ENCODE measurements at places on chromosomes 4 and X.

GRCh38 chr4:57051095-57051494, 59.1 kb downstream of the IGFBP7 start:
- no peak for DNase-seq

GRCh38 chrX:49202022-49202421, 2.0 kb upstream of the SYP start:
- DNase-seq = no peak

GRCh38 chr4:156939801-156940200, 31.8 kb downstream of the PDGFC start:
- no peak for DNase-seq

DNA sequence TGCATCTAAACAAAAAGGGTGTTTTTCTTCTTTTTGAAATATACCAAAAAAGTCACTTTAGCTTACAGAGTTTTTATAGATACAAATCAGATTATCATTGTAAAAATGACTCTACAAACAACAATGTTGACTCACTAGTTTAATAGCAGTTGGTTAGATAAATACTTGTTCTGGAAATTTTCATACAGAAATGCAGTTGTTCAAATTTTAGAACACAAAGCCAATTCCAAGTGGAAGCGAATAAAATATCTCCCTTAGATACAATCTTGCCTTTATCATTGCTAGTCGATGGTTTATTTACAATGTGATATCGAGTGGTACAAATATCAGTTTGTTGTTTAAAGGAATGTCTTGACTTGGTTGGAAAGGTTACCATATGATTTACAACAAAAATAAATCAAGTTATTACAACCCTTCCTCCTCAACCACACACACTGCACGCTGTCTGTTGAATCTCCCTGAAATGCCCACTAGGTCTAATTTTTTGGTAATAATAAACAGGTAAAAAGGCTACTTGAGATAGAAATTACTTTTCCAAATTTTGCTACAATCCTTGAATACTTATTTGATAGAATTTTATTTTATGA, 114.8 kb downstream of the CDS1 start:
- no peak for DNase-seq

- no peak for DNase-seq
Observed at GRCh38 chr4:138675685-138676084, 339.9 kb upstream of the NOCT start.

GRCh38 chr4:18621186-18621585, 599.6 kb upstream of the LCORL start:
- no peak for DNase-seq

GRCh38 chr4:10998846-10999245, 314.3 kb upstream of the CLNK start:
- DNase-seq = no peak

GRCh38 chr4:2093265-2093664, 34.1 kb downstream of the NAT8L start:
- no peak for DNase-seq

GRCh38 chr4:142801966-142802365, 44.1 kb downstream of the INPP4B start:
- DNase-seq = no peak

- no peak for DNase-seq
Observed at GRCh38 chr4:169252339-169253112, 18.2 kb downstream of the SH3RF1 start.

GRCh38 chr4:16480011-16480410, 253.7 kb upstream of the TAPT1 start:
- no peak for DNase-seq

- no peak for DNase-seq
Observed at GRCh38 chr4:149987330-149988086, 90.7 kb upstream of the DCLK2 start.

- DNase-seq = no peak
Observed at GRCh38 chr4:55808186-55808585, 11.4 kb upstream of the EXOC1L start.

- no peak for DNase-seq
Observed at GRCh38 chrX:120236687-120237479, 13.7 kb upstream of the ZBTB33 start.

- no peak for DNase-seq
Observed at GRCh38 chr4:8556341-8557150, 23.6 kb upstream of the GPR78 start.

DNA sequence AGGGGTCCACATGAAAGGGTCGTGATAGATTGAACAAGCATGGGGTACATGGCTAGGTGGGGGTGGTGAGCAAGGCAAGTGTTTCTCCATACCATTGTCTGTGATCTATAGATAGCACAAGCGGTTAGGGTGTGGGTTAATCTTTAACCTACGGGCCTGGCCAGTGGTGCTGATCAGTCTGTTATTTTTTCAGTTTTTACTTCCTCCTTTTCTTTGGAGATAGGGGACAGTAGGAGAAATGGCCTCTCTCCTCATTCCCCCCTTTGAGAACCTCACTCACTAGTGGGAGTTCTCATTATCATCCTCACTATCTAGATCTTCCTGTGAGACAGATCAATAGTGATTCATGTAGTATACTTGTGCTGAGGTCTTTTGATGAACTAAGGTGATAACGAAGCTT, 16.2 kb upstream of the GPKOW start:
- DNase-seq = no peak

- DNase-seq = no peak
Observed at GRCh38 chrX:131746491-131746968, 202.7 kb downstream of the OR13H1 start.

- DNase-seq = no peak
Observed at GRCh38 chr4:124593494-124593893, 119.0 kb downstream of the ANKRD50 start.

DNA sequence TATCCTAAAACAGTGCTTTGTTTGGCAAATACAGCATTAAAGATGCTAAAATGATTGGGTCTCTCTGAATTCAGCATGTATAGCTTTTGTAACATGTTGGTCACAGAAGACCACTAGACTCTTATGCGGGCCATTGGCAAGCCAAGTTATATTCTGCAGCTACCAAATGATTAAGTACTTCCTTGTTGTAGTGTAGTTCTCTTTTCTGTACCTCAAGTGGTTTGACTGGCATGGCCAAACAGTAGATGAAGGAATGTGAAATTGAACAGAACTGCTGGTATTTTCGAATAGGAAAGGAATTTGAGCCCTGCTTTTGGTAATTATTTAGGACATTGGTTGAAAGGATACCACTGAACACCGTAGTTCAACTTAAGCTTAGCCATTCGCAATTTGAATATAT, 193.9 kb upstream of the GPC4 start:
- DNase-seq = no peak

DNA sequence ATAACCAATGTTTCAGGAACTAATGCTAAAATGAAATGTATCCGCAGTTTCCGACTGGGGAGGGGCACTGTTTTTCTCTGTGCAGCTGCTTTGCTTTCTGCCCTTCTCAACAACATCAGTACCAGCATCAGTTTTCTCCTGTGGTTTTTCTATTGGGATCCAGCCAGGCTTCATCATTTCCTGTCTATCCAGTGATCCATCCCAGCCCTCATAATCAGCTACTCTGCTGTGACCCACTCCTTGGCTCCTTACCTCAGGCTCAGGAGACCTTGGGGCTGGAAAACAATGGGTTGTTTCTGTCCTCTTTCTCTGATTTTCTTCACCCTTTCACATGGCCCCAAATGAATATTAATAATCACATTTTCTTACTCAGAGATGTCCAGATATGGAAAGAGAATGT, 222.2 kb upstream of the DKK2 start:
- DNase-seq = no peak

DNA sequence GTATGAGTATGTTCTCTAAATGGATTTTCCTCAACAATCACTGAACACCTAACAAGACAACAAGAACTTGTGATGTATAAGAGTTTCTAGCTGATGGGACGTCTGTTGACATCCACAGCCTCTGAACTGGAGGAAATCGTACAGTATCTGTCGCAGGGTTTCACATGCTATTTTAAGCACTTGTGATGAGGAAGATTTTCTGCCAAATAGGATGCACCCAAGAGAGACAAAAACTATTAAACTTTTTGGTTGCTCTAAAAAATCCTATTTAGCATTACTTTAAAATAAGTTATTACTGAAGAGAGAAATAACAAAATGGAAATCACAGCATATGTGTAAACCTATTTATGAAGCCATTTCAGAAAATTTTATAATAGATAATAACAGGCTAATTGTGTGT, 356.1 kb upstream of the SLC7A11 start:
- DNase-seq = no peak

DNA sequence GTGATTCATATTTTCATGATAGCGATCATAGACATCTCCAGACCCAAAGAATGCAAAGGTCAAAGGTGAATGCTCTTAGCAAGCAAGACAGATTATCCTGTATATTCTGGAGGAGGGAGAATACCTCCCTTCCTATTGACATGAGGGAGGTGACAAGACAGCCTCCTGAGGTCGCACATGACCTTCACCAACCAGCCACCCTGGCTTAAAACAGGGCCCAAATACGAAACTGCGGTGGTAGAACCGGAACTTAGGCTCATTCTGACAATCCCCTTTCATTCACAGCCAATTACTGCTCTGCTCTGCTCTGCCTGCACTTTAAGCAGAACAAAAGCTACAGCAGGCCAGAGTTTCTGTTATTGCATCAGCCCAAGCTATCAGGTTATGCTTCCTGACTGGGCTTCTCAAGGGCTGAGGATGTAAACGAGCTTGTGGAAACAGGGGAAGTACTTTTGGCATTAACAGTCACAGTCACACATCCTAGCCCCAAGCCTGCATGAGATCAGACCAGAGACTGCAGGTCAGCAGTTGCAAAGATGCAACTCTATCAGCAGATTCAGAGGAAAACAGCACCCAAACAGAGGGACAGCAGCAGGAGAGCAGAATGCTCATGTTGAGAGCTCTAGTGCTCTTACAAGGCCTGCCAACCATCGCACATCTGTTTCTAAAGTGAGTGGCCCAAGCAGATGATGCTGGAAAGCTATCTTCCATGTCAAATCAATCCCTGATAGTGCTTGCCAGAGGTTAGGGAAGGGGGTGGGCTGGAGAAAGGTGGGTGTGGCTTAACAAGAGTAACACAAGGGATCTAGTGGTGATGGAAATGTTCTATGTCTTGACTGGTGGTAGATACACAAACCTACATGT, 51.3 kb upstream of the MAP3K15 start:
- DNase-seq = no peak

DNA sequence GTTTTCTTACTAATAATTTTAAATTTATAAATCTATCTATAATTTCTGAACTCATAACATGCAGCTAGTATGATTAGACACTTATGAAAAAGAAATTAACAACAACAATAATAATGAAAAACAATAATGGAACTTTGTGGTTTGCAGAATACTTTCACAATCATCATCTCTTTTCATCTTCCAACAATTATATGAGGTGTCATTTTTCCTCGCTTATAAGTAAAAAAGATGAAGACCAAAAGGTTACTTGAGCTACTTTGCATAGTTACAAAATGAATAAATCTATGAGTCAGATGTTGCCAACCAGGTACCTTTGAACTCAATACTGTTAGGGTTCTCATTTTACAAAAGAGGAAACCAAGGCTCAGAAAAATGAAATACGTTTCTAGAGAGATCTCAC, 98.5 kb upstream of the ELOVL6 start:
- DNase-seq = no peak

GRCh38 chr4:153204728-153205648, 745 bp downstream of the TRIM2 start:
- no peak for DNase-seq

- no peak for DNase-seq
Observed at GRCh38 chr4:124224256-124224655, 488.3 kb downstream of the ANKRD50 start.

DNA sequence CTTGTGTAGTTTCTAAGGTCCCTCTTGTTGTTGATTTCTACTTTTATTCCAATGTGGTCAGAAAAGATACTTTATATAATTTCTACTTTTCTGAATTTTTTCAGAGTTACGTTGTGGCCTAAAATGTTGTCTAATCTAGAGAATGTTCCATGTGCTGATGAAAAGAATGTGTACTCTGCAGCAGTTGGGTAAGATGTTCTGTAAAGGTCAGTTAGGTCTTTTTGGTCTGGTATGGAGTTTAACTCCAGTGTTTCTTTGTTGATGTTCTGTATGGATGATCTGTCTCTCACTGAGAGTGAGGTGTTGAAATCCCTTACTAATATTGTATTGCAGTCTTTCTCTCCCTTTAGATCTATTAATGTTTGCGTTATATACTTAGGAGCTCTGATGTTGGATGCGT, 37.0 kb upstream of the GPRIN3 start:
- no peak for DNase-seq

DNA sequence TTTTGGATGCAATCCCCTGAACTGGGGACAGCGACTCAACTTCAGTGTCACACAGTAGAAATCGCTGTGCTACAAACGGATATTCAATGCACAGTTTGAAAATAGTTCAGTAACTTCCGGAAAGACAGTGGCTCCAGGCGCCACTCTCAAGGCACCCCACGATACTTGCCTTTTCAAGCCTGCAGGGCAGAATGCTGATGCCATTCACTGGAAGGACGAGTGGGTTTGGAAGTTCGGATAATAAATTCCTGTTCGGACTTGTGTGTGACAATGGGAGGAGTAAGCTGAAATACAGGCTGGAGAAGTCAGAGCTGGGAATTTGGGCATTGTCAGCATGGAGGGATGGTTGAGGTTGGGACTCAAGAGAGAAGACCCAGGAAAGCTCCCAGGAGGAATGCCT, 64.3 kb upstream of the HELT start:
- no peak for DNase-seq

DNA sequence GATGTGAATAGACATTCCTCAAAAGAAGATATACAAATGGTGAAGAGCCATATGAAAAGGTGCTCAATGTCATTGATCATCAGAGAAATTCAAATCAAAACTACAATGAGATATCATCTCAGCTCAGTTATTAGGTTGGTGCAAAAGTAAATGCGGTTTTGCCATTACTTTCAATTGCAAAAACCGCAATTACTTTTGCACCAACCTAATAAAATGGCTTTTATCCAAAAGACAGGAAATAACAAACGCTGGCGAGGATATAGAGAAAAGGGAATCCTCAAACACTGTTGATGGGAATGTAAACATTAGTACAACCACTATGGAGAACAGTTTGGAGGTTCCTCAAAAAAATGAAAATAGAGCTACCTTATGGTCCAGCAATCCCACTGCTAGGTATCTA, 5.1 kb downstream of the CLIC2 start:
- no peak for DNase-seq

- peak; percentile 43 for DNase-seq
Observed at GRCh38 chrX:24479924-24480323, 14.8 kb downstream of the PDK3 start.
